ENCODE measurements at places on chromosomes 3 and 15. TPM values are rescaled to one million over a fixed set of nuclear protein-coding genes. Genes with fewer than 3 reads are reported as not detected.

The ADAMTS17 gene
- 8.1 TPM for total RNA-seq

The SACM1L gene
- total RNA-seq, result 83.0 TPM

The LCTL gene
- not detected for total RNA-seq

The TMEM207 gene
- total RNA-seq, result not detected

The PP2D1 gene
- not detected for total RNA-seq

The ESYT3 gene
- 5.6 TPM for total RNA-seq

The FRMD4B gene
- 87.0 TPM for total RNA-seq

The CRYBG3 gene
- total RNA-seq, result 17.4 TPM

The ULK4 gene
- 30.4 TPM for total RNA-seq

The TATDN2 gene
- 55.7 TPM for total RNA-seq

The TTC23 gene
- total RNA-seq, result 24.3 TPM

The TP63 gene
- total RNA-seq, result not detected

The ALDH1A2 gene
- total RNA-seq, result 47.9 TPM

The TAGLN3 gene
- total RNA-seq, result 0.48 TPM

The APOD gene
- total RNA-seq, result 242 TPM

The NPAP1 gene
- not detected for total RNA-seq

The GRIP2 gene
- total RNA-seq, result 8.0 TPM

The ZNF774 gene
- 5.5 TPM for total RNA-seq

The XRN1 gene
- total RNA-seq, result 24.6 TPM

The ZNF660 gene
- 7.6 TPM for total RNA-seq

The CPOX gene
- 15.6 TPM for total RNA-seq

The PPP4R2 gene
- total RNA-seq, result 83.1 TPM

The BRPF1 gene
- 22.6 TPM for total RNA-seq

The TNK2 gene
- total RNA-seq, result 81.2 TPM

The SLC6A1 gene
- total RNA-seq, result 2.9 TPM

The ARGFX gene
- not detected for total RNA-seq

The MUSTN1 gene
- not detected for total RNA-seq

The STRC gene
- not detected for total RNA-seq

The RASL12 gene
- total RNA-seq, result 85.3 TPM

The SKOR1 gene
- total RNA-seq, result not detected

The MITF gene
- 40.0 TPM for total RNA-seq

The KLHL6 gene
- total RNA-seq, result 1.4 TPM

The LMAN1L gene
- total RNA-seq, result not detected

The CFAP100 gene
- 0.98 TPM for total RNA-seq

The EFCAB12 gene
- total RNA-seq, result under 0.01 TPM

The TNIK gene
- 20.3 TPM for total RNA-seq

The DOCK3 gene
- 0.62 TPM for total RNA-seq

The GOLGA8T gene
- not detected for total RNA-seq

The PPP1R14D gene
- total RNA-seq, result not detected

The TTLL13 gene
- 0.41 TPM for total RNA-seq

The GP5 gene
- not detected for total RNA-seq

The GOLGA8M gene
- 4.2 TPM for total RNA-seq

The CPA3 gene
- 2.4 TPM for total RNA-seq

The GPR176 gene
- 5.5 TPM for total RNA-seq

The C3orf49 gene
- not detected for total RNA-seq

The RLBP1 gene
- total RNA-seq, result not detected

The ADCY5 gene
- total RNA-seq, result 43.5 TPM

The CLRN1 gene
- total RNA-seq, result not detected

The BRK1 gene
- total RNA-seq, result 104 TPM

The AGBL1 gene
- not detected for total RNA-seq

The KNG1 gene
- not detected for total RNA-seq

The CELSR3 gene
- under 0.01 TPM for total RNA-seq

The SLC28A2 gene
- not detected for total RNA-seq

The REC114 gene
- not detected for total RNA-seq

All from uterus (tissue), 4 donors.